GM23338 (cell line): ENCODE measurements at places on chromosomes 12 and 14.

- H3K4me3 ChIP-seq = no peak overlapping the region
- H3K27ac ChIP-seq = no peak overlapping the region
- H3K36me3 ChIP-seq = no peaks in the 10 kb centered on the region
- H3K4me1 ChIP-seq = no peaks in the 10 kb centered on the region
These were observed 139.6 kb downstream of the SLC2A13 start for GRCh38 chr12:39966256-39966655.

- no peaks in the 10 kb centered on the region for H3K27me3 ChIP-seq
- no peaks in the 10 kb centered on the region for H3K36me3 ChIP-seq
- no peak overlapping the region for H3K27ac ChIP-seq
- H3K4me1 ChIP-seq = 0 out of 2 replicates have a peak, but pooled peaks cover 3% of the 10 kb centered on the region
These were observed 44.0 kb upstream of the OR5AU1 start for GRCh38 chr14:21199611-21200560.

DNA sequence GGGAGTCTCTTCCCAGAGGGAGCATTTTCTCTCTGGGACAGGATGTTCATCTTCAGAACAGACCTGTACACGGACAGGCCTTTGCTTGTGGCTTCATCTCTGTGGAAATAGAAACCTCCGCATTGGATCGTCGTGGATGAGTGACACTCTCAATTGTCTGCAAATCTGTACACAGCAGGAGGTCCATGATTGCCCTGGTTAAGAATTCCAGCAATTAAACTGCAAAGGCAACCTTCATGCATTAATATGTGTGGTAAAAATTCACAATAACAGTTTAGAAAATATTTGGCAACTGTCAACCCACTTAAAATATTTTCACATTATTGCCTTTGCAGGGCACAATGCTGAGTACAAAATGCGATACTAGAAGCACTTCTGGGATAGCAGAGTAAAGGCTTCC, 149.8 kb upstream of the SFSWAP start:
- no peaks in the 10 kb centered on the region for H3K27me3 ChIP-seq
- no peaks in the 10 kb centered on the region for H3K4me1 ChIP-seq
- H3K36me3 ChIP-seq = no peaks in the 10 kb centered on the region
- H3K27ac ChIP-seq = no peak overlapping the region
- DNase-seq = no peak

DNA sequence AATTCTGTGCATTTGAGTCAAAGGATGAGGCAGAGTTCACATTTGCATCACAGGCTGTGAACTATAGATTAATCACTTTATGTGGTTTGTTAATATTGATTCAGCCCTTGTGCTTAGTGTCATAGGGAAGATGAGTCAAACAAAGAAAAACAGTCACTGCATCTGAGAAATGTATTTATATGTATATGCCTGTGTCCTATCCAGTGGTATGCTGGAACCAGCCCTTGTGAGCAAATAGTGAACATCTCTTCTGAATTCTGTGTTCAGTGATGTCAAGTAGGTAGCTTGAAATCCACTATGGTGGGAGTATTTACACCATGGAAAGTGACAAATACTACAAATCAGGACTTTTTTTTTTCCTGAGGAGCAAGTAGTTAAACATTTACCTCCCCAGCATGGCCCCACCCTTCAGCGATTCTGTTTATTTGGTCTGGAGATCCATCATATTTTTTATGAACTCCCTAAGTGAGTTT, 128.5 kb downstream of the HMGA2 start:
- H3K4me3 ChIP-seq = no peak overlapping the region
- peaks cover 11% of the 10 kb centered on the region; the same call in 1 of the 2 replicates for H3K4me1 ChIP-seq
- DNase-seq = no peak

GRCh38 chr14:79413734-79414428, 797.4 kb downstream of the DIO2 start:
- H3K27ac ChIP-seq = no peak overlapping the region
- no peaks in the 10 kb centered on the region for H3K27me3 ChIP-seq
- DNase-seq = no peak
- no peaks in the 10 kb centered on the region for H3K36me3 ChIP-seq

DNA sequence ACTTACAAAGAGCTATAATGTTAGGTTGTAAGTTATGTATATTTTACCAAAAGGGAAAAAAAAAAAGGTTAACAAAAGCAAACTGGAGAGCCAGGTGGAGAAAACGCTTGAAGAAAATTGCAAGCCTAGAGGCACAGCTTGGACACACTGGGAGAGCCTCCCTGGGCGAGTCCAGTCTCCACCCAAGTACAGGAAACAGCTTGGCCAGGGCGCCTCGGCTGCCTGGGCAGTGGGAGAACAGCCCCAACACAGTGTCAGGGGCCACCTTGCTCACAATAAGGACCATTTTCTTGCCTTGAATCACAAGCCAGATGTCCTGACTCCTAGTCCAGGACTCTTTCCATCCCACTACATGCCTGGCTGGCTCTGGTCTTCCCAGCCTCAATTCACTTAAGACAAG, 33.3 kb downstream of the TTC7B start:
- no peaks in the 10 kb centered on the region; the same call in 1 of the 2 replicates for H3K36me3 ChIP-seq
- no peak overlapping the region for H3K27ac ChIP-seq
- no peak for DNase-seq
- no peaks in the 10 kb centered on the region for H3K27me3 ChIP-seq
- no peak overlapping the region for H3K4me3 ChIP-seq

- H3K27me3 ChIP-seq = no peaks in the 10 kb centered on the region
- no peaks in the 10 kb centered on the region for H3K36me3 ChIP-seq
- H3K4me3 ChIP-seq = no peak overlapping the region
- H3K27ac ChIP-seq = no peak overlapping the region
- H3K4me1 ChIP-seq = peaks cover 28% of the 10 kb centered on the region
These were observed 139.5 kb upstream of the OTX2 start for GRCh38 chr14:56949828-56950227.

GRCh38 chr14:74237441-74237840, 1.8 kb upstream of the VSX2 start:
- DNase-seq = no peak
- peaks cover 62% of the 10 kb centered on the region for H3K27me3 ChIP-seq
- H3K4me3 ChIP-seq = no peak overlapping the region
- H3K4me1 ChIP-seq = peaks cover 17% of the 10 kb centered on the region

GRCh38 chr12:113926788-113927187, 39.3 kb downstream of the RBM19 start:
- H3K4me3 ChIP-seq = no peak overlapping the region
- no peaks in the 10 kb centered on the region for H3K27me3 ChIP-seq

- H3K4me3 ChIP-seq = no peak overlapping the region
- H3K36me3 ChIP-seq = peaks cover 16% of the 10 kb centered on the region
- H3K27me3 ChIP-seq = no peaks in the 10 kb centered on the region
- H3K27ac ChIP-seq = no peak overlapping the region
These were observed 544.1 kb downstream of the KCNH5 start for GRCh38 chr14:62501021-62501750.

DNA sequence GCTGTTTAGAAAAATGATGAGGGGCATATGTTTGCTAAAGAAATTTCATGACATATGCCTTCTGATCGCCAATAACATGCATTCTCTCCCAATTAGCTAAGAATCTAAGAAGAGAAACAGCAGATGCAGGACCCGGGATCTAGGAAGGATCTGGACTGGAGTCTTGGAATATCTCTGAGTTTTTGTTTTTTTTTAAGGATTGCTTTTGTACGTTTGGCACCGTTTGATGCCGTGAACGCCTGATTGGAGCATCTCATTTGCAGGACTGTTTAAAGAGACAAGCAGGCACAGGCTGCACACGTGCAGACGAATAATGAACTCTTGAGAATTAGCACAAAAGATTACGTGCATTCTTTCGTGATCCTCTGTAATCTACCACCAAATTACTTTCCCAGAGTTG, 13.6 kb downstream of the EML1 start:
- H3K4me1 ChIP-seq = no peaks in the 10 kb centered on the region
- H3K36me3 ChIP-seq = no peaks in the 10 kb centered on the region
- H3K27me3 ChIP-seq = no peaks in the 10 kb centered on the region
- H3K4me3 ChIP-seq = no peak overlapping the region
- no peak overlapping the region for H3K27ac ChIP-seq

GRCh38 chr14:52185178-52185577, 82.3 kb upstream of the PTGDR start:
- H3K36me3 ChIP-seq = no peaks in the 10 kb centered on the region
- DNase-seq = no peak
- no peak overlapping the region for H3K27ac ChIP-seq
- no peaks in the 10 kb centered on the region for H3K27me3 ChIP-seq
- no peaks in the 10 kb centered on the region for H3K4me1 ChIP-seq

DNA sequence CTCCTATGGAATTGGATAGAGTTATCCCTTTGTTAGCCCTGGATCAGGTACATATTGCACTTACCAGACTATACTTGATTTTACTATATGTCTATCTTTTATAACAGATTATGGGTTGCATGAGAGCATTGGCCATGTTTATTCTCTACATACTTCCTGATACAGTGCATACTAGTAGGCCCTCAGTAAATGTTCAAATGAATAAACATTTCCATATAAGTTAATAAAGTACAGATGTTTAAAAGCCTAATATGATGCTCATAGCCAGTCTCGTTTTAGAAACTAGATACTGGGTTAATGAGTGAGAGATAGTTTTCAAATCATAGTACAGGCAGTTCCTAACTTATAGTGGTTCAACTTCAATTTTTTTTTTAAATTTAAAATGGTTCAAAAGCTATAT, 39.5 kb upstream of the TOMM20L start:
- peaks cover 11% of the 10 kb centered on the region; the same call in 1 of the 2 replicates for H3K36me3 ChIP-seq
- H3K4me1 ChIP-seq = no peaks in the 10 kb centered on the region
- DNase-seq = no peak
- H3K27ac ChIP-seq = 0 out of 2 replicates have a peak overlapping the region, but pooled peaks have one; percentile 34
- no peak overlapping the region for H3K4me3 ChIP-seq

- H3K4me3 ChIP-seq = no peak overlapping the region
- DNase-seq = no peak
- no peaks in the 10 kb centered on the region for H3K4me1 ChIP-seq
- H3K27ac ChIP-seq = no peak overlapping the region
- H3K36me3 ChIP-seq = no peaks in the 10 kb centered on the region
- H3K27me3 ChIP-seq = no peaks in the 10 kb centered on the region
These were observed 113.6 kb downstream of the CHST11 start for GRCh38 chr12:104570174-104570907.

- H3K27ac ChIP-seq = no peak overlapping the region
- H3K27me3 ChIP-seq = no peaks in the 10 kb centered on the region
- no peak overlapping the region for H3K4me3 ChIP-seq
These were observed 209.7 kb upstream of the PWP1 start for GRCh38 chr12:107475900-107476299.

DNA sequence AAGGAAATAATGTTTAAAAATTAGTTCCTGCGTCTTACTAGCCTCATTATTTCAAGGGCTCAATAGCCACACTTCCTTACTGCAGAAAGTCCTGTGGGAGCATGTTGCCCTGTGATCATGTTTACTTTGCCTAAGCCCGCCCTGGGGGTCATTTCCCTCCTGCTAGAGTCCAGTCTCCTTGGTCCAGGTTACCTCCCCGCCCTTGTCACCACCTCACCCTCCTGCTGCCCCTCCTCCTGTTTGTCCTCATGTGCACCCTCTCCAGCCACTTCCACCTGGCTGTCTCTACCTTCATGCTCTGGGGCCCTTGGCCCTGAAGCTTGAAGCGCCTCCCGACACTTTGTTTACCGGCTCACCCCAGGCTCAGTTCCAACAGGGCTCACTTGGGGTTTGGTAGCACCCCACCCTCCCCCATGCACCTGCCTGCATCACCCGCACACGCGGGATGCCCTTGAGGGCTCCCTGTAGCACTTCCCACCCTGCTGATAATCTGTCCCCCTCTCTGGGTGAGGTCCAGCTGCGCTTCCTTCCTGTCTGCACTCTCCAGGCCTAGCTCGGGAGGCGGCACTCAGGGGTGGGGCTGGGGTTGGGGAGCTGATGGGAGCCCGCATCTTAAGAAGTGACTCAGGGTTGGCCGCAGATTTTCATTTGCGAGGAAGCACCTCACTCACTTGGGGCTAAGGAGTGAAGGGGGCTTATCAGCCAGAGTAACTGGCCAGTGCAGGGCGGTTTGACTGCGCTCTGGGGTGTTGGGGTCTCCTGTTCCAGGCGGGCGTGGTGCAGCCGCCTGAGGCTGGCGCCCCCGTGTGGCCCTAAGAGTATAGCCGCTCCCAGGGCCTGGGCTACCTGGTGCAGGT, 40.1 kb downstream of the SMIM41 start:
- H3K36me3 ChIP-seq = no peaks in the 10 kb centered on the region
- peak; percentile 95 for DNase-seq
- H3K4me1 ChIP-seq = peaks cover 40% of the 10 kb centered on the region
- H3K4me3 ChIP-seq = peak overlapping the region; percentile 48
- peak overlapping the region; percentile 76; the same call in 1 of the 2 replicates for H3K27ac ChIP-seq

- H3K4me1 ChIP-seq = peaks cover 15% of the 10 kb centered on the region
- H3K27ac ChIP-seq = no peak overlapping the region
- no peak for DNase-seq
- H3K36me3 ChIP-seq = no peaks in the 10 kb centered on the region
- no peak overlapping the region for H3K4me3 ChIP-seq
These were observed 30.8 kb downstream of the LEMD3 start for GRCh38 chr12:65200007-65200665.

- peaks cover 21% of the 10 kb centered on the region for H3K4me1 ChIP-seq
- DNase-seq = no peak
- no peak overlapping the region for H3K4me3 ChIP-seq
- no peaks in the 10 kb centered on the region for H3K27me3 ChIP-seq
These were observed 3.1 kb downstream of the FKBP4 start for GRCh38 chr12:2797721-2798418.

- H3K4me3 ChIP-seq = no peak overlapping the region
- H3K27ac ChIP-seq = no peak overlapping the region
- H3K27me3 ChIP-seq = no peaks in the 10 kb centered on the region
- H3K4me1 ChIP-seq = peaks cover 11% of the 10 kb centered on the region
- H3K36me3 ChIP-seq = no peaks in the 10 kb centered on the region
- DNase-seq = no peak
These were observed 10.3 kb downstream of the FBRSL1 start for GRCh38 chr12:132500142-132500855.

- peaks cover 20% of the 10 kb centered on the region for H3K4me1 ChIP-seq
- H3K36me3 ChIP-seq = no peaks in the 10 kb centered on the region
These were observed 88.2 kb upstream of the SLC38A2 start for GRCh38 chr12:46460682-46461210.

DNA sequence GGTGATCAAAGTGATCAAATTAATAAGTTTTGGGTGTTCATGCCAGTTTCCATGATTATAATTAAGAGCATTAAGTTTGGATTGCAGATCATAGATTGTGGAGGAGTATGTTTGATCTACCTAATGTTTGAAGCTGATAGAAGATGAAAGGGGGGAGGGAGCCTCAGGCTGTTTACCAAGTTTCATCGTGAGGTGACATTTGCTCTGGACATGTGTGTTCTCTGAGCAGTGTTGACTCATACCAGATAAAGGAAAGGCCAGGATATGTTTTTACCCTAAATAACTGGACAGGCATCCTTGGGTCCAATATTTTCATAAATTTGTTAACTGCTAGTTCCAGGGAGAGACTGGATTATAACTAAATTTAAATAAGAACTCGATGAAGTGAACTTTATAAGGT, 3.5 kb upstream of the SEL1L start:
- no peak for DNase-seq
- no peaks in the 10 kb centered on the region for H3K27me3 ChIP-seq
- no peak overlapping the region for H3K4me3 ChIP-seq
- H3K27ac ChIP-seq = no peak overlapping the region
- peaks cover 6% of the 10 kb centered on the region; the same call in 1 of the 2 replicates for H3K4me1 ChIP-seq
- no peaks in the 10 kb centered on the region; the same call in 1 of the 2 replicates for H3K36me3 ChIP-seq
